ENCODE measurements at places on chromosomes 11 and 22.

DNA sequence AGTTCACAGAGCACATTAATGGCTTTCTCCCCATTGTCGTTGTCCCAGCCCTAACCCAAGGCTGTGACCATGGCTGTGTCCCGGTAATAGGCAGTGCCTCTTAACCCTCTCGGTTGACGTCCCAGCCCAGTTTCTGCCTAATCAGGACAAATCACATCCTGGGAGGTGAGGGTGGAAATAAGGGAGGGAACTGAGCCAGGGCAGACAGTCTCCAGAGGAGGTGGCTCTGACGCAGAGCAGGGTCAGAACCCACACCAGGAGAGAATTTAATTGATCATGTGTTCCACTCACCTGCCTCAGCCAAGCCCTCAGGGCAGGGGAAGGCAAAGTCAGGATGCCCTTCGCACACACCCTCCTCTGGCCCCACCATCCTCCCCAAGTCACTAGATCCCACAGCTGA lies 17.0 kb downstream of the SLC43A1 start:
- DNase-seq: no peak

- no peak for DNase-seq
Measured at GRCh38 chr11:78961937-78962701, 387.5 kb upstream of the NARS2 start.

GRCh38 chr11:78801161-78801884 lies 226.7 kb upstream of the NARS2 start:
- peak; percentile 74 for DNase-seq

DNA sequence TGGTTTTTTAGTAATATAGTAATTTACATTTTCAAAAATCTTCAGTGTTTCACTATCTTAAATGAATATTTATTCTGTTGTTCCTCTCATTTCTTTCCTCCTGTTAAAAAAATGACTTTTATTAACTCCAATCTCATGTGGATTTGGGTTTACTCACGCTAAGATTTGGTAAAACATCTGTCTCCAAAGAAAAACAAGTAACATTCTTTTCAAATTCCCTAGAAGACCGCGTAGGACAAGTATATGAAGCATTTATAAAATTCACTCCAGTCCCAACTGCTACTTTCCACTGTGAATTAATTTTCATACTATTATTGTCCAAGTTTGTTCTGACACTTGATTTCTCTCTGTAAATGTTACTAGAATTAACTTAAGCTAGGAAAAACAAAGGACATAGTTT lies 26.2 kb downstream of the SBF2 start:
- DNase-seq: no peak

- no peak for DNase-seq
Measured at GRCh38 chr11:73623686-73624085, 22.7 kb upstream of the PLEKHB1 start.

DNA sequence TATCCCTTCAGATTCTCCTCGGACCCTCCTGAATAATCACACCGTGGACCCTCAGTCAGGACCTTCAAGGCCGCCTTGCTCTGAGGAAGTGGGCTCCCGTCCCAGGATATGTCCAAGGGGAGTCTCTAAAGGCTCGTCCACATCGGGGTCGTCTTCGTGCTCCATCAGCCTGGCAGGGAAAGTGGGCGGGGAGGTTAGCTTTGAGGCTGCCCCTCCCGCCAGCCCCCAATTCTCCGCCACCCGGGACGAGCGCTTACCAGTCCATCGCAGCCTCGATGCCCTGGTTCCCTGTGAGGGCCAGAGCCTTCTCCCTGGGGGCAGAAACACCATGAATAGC lies 472 bp downstream of the UBXN1 start:
- DNase-seq: no peak

GRCh38 chr11:93330446-93330984 lies at the start of gene DEUP1:
DEUP1 (plus strand) TSS chr11:93330742; CDS start chr11:93332260, 1,518 bp downstream.
- no peak for DNase-seq

- no peak for DNase-seq
Measured at GRCh38 chr11:80911666-80912065, 1470.8 kb upstream of the TENM4 start.
